HT-29 (cell line): ENCODE measurements at places on chromosomes 7 and 10. TPM values are rescaled to one million over a fixed set of nuclear protein-coding genes. Genes with fewer than 3 reads are reported as not detected.
A peak's percentile ranks its signal among the peaks of the same experiment; 100 is the strongest.

- DNase-seq, result no peak
Measured at GRCh38 chr7:137283153-137283552, 60.4 kb downstream of the PTN start.

GRCh38 chr7:157539521-157539920 is 202.7 kb downstream of the DNAJB6 start:
- no peak for DNase-seq

GRCh38 chr7:120043250-120043649 is 229.7 kb upstream of the KCND2 start:
- DNase-seq, result no peak

- DNase-seq, result no peak
Measured at GRCh38 chr7:157347217-157347904, 10.6 kb downstream of the DNAJB6 start.

DNA sequence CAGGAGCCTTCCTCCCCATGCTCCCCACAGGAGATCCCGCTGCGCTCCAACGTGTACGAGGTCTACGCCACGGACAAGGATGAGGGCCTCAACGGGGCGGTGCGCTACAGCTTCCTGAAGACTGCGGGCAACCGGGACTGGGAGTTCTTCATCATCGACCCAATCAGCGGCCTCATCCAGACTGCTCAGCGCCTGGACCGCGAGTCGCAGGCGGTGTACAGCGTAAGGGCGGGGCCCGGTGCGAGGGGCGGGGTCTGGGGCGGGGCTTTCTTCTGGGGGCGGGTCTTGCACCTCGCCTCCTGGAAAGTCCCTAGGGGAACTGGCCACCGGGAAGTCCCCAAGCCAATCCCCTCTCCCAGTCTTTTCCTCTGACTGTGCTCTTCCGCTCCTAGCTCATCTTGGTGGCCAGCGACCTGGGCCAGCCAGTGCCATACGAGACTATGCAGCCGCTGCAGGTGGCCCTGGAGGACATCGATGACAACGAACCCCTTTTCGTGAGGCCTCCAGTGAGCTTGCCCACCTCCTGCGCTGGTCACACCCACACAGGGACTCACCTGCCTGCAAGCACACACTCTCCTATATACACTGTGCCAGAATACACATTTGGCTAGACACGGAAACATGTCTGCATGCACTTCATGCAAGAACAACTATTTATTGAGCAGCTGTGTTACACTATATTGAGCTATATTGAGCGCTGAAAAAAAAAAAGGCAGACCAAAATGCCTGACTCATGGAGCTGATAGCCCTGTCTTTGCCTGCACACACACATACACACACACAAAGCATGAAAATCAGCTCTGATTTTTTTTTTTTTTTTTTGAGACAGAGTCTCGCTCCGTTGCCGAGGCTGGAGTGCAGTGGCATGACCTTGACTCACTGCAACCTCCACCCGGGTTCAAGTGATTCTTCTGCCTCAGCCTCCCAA is 32.7 kb upstream of the VSIR start:
- DNase-seq, result no peak

Gene ZMIZ1
- 21.0 and 27.5 TPM in 2 replicates for total RNA-seq

DNA sequence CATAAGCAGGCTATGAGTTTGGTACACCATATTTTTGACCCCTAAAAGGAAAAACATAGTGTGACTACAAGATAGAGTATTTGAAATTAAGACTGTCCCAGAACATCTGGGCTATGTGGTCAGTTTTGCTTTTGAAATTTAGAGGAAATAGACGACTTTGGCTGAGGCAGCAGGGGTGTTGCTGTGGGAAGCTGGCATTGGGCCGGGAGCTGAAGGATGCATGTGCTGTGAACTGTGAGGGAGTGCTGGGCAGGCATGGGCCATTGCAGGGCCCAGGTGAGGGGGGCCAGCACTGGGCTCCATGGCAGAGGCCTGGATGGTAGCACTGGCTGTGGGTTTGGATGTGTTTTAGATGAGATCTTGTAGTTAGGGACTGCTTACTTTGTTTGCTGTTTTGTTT is 168.3 kb downstream of the BMPER start:
- no peak for DNase-seq

DNA sequence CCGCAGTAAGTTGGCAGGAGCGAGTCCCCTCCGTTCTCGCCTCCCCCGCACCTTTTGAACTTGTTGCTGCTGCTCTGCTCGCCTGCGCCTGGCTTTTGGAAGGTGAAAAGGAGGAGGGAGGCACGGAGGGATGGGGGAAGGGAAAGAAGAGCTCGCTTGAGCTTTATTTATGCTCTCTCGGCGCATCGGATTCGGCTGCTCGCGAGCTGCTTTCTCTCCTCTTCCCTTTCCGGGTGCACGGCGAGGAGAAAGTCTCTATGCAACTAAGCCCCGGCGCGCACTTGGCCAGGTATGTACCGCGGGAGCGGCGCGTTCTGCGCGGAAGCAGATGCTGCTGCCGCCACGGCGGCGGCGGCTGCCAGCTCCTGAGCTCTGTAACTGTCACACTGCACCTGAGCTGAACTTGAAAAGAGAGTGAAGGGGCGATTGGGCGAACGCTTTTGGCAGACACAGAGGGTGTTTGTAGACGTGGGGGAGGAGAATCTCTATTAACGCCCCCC is 551 bp downstream of the KCND2 start:
- DNase-seq, result no peak

DNA sequence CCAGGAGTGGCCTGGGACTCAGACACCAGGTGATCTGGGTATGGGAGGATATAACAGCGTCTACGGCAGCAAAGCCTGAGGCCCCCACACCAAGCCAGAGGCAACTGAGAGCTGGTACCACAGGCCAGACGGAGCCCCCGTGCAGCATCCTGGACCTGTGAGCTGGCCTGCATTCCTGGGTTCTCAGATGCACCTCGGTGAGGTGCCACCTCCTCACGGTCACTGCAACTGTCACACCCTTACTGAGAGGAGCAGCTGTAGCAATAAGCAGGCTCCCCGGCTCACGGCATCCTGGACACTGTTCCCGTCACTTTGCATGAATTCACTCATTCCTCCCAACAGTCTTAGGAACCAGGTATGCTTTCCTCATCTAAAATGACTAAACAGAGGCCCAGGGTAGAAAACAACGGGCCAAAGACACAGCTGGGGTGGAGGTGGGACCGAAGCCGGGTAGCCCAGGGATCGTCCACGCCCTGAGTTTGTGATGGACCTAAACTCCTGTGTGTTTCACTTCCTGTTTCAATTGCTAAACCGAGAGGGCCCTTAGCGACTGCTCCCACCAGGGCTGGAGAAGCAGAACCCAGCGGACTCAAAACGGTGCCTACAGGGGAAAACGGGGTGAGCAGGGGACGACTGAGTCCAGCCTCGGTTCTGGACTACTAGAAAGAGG is 98.7 kb downstream of the CTBP2 start:
- no peak for DNase-seq

Gene HOXA4
- 2.2 and 3.7 TPM in 2 replicates for total RNA-seq

Gene PCDH15
- not detected in 2 replicates for total RNA-seq

Gene PCLO
- total RNA-seq, result 0.38 and 0.57 TPM in 2 replicates

DNA sequence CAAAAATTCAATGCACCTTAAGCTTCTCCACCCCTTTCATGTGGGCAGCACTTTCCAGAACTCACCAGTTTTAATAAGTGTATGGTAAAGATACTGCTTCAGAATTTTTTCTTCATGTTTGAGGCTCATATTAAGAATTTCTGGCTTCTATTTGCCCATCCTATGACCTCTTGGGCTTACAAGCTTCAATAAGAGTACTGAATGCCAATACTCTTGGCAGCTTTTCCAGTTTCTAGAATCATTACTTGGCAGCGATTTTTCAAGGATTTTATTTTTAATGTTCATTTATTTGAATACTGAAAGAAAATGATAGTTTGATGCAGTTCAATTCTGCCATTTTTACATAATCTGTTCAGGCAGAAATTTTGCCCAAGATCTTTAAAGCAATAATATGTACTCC is 242.1 kb upstream of the KCND2 start:
- no peak for DNase-seq

DNA sequence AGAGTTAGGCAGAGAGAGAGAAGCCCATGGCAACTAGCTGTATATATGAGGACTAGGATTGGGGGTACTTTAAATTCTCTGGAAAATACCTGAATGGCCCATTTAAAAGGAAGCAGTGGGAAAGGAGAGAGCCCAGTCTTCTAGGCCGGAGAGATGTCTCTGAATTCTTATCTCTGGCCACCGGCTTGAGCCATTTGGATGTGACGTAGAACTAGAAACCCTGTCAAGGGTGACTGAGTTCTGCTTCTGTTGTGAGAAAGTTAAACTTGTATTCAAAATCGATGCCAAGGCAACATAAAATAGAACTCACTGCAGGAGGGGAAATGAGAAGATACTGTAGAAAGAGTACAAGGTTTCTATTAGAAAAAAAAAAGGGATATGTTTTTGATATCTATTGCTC is 6.3 kb upstream of the GSTK1 start:
- no peak for DNase-seq

DNA sequence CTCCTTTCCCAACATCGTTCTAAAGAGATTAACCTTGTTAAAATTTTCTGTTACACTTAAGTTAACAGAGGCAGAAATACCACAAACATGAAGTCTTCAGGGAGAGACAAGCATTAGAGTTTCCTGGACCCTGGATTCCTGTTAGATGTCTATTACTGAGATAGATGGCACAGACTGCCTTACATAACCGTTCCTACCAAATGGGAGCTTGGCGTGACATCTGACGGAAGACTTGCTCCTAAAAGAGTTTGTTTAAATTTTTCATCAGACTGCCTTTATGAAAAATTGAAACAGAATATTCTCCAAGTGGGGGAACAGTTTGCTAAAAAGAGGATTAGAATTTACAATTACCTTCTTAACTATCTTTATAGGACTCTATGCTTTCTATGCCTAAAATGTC is 22.7 kb downstream of the ANK3 start:
- no peak for DNase-seq

- no peak for DNase-seq
Measured at GRCh38 chr10:62582804-62583208, 208.6 kb downstream of the ZNF365 start.

GRCh38 chr7:123190109-123190831 is 9.5 kb downstream of the SLC13A1 start:
- DNase-seq, result no peak

Gene VAX1
- not detected in 2 replicates for total RNA-seq

DNA sequence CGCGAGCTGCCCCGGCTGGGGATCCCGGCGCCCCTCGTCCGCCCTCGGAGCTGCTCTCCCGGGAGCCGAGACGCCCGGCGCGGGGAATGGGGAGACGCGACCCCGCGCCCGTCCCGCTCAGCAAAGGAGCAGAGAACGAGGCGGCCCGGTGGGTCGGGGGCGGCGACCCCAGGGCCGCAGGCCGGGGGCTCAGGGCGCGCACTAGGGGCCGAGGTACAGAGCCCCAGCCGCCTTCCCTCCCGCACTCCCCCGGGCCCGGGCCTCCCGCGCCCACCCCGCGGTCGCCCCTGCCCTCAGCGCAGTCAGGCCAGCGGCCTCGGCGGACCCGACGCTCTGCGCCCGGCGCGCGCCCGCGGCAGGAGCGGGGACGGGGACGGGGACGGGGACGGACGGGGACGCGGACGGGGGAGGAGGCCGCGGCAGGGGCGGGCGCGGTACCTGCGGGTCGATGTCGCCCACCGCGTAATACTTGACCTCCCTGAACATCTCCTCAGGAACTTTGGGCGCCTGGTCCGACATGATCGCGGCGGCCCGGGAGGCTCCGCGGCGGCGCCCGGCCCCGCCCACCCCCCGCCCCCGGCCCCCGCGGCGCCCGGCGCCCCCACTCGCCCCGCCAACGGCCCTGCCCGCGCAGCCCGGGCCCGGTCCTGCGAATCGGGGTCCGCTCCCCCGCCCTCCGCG is 373 bp downstream of the PAXIP1 start:
- peak; percentile 62 for DNase-seq

- no peak for DNase-seq
Measured at GRCh38 chr10:77240706-77241349, 396.8 kb downstream of the KCNMA1 start.

- no peak for DNase-seq
Measured at GRCh38 chr7:2980401-2981102, 63.1 kb downstream of the CARD11 start.

Gene SORCS1
- total RNA-seq, result not detected in 2 replicates

GRCh38 chr10:114823077-114823463 is 1.5 kb downstream of the FHIP2A start:
- DNase-seq, result no peak

Gene NKX2-3
- not detected in 2 replicates for total RNA-seq

DNA sequence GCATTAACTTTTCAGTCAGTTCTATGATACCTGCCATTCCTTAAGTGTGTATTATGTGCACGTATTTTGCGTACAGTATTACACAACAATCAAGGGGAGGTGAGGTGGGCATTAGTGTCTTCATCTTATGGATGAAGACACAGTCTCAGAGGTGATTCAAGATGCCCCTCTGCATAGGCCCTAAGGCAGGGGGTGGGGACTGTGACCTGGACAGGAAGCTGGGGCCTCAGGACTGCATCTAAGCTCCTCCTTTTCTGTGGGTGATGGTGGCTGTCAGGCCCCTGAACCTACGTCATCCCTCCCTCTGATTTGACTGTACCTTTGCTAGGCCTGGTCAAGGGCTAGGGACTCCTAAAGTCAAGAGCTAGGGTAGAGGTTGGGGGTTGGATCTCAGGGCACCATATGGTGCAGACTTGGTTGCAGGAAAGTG is 38.9 kb downstream of the HK1 start:
- DNase-seq, result no peak

Gene CPXM2
- not detected in 2 replicates for total RNA-seq

Gene PIK3AP1
- 10.7 and 12.8 TPM in 2 replicates for total RNA-seq

GRCh38 chr7:102914585-102914984 is 1.8 kb downstream of the LRRC17 start:
- DNase-seq, result no peak

Gene NPTX2
- total RNA-seq, result not detected in 2 replicates

Gene LLCFC1
- not detected in 2 replicates for total RNA-seq

DNA sequence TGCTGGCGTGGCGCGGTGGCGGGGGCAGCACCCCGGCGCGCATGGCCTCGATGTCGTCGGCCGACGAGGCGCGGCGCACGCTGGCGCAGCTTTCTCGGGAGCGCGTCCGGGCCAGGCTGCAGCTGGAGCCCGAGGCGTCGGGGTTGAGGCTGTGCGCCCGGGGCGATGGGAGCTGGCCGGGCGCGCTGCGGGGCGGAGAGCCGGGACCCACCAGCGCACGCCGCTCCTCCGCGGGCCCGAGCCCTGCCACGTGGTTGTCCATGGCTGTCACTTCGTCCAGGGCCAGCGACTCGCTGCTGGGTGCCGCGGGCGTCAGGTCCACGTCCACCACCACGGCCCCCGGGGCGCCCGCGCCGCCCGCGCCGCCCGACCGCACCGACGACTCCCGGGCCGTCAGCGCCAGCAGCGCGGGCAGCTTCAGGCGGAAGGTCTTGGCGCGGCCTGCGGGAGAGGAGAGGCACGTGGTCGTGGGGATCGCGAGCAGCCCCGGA is 20.0 kb downstream of the KCNH2 start:
- no peak for DNase-seq

Gene TWIST1
- not detected in 2 replicates for total RNA-seq

Gene FOXI2
- total RNA-seq, result not detected in 2 replicates

DNA sequence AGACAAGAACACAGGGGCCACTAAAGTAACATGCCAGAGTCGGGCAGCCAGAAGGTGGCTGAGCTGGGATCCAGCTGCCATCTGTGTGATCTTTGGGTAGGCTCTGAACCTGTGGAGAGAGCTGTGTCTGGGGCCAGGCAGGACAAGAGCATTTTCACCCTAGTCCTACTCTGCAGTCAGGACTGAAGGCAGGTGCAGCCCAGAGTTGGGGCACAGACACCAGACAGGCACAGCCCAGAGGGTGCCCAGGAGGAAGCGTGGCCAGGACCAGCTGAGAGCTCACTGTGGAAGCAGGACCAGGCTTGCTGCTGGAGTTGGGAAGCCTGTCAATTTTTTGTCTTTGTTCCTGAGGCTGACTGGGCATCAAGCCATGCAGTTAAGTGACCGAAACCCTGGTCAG is 113.6 kb downstream of the ADCY1 start:
- no peak for DNase-seq
